Stimulated activated CD4-positive, alpha-beta T cell treated with anti-CD3 and anti-CD28 coated beads, Interleukin-4, amount 100 ng/mL, for 24 hours (primary cell): ENCODE measurements at places on chromosomes 3 and 15.

DNA sequence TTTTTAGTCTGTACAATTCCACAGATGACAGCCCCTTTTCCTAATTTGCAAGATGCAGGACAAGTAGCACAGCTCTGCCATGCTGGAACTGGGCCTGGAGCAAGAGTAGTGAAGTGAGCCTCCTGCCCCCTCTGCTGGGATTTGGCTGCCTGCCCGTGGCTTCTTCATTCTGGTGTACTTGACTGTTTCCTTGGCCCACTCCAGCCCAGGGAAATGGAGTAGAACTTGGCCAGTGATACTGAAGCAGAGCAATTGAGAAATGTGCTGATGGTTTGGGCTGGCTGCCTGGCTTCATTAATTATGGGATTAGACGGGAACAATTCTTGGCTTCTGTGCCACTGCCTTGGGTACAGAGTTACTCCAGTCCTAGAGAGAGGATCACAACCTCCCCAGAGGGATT, 2.8 kb downstream of the GPD1L start:
- DNase-seq = no peak

GRCh38 chr15:36609793-36610192, 30.4 kb downstream of the CDIN1 start:
- no peak for DNase-seq

DNA sequence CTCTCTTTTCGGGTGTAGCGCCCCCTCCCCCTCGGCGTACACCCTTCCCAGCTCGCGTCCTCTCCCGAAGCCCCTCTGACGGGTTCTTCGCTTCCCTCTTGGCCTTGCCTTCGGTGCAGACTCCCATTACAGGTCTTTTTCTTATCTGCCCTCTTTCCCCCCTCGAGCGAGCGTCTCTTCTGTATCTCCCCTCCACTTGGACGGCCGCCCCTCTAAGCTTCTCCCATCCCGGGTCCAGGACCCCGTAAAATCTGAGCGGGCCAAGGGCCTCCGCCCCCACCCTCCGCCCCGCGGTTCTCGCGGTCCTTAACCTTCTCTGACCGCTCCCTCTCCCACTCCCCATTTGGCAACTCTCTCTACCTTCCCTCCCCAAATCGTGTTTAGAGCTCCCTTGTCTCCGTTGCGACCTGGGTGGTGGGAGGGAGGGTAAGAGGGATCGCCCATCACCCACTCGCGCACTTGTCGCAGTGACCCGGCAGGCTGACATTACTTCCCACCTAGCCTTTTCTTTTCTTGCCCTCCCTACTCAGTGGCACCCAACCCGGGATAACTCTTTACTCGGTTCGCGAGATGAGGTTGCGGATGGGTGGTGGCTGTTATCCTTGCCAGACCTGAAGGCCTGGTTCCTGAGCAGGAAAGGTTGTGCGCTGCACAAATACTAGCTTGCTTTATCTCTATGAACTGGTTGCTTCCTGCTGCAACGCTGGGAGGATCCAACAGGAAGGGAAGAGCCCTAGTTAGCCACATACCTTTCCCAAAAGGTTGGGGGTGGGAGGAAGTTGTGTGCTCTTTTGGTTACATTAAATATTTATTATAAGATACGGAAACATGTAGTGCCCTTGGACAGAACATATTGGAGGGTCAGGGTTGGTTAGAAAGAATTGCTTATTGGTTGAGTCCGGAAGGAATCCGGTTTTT, 922 bp downstream of the RAB11A start:
- DNase-seq = peak; percentile 30

DNA sequence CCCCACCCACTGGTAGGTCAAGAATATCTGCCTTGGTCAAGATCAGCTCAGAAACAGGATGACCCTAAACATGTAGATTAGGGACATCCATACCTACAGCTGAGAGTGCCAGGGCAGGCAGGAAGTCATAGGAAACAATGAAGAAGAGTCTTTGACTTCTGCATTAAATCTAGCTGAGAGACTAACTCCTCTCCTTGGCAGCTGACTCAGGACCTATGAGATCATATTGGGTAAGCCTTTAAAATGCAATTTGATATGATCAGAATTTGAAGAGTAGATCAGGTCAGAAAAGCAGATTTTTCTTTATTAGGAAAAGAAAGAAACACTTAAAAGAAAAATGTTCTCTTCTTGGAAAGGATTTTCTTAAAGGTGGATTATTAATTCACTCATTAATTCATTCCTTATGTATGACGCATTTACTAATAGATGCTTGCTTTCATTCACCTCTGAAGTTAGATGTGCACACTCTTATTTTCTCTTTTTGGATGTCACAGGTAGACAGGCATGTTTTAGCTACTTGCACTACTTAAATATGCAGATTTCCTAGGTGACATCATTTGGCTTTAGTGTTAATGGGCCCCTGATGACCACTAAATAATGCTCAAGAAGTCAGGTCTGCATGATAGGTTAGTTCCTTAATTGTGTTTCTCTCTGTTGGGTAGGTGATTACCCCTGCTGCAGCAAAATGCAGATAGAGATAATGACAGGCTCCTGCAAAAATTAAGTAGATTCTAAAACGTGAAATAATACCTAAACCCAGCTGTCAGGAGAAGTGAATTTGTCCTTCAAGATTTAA, 35.7 kb upstream of the GSK3B start:
- no peak for DNase-seq

- no peak for DNase-seq
These were observed 403.8 kb upstream of the ARL6 start for GRCh38 chr3:97360804-97361203.
